ENCODE measurements at places on chromosomes 6 and 20.

DNA sequence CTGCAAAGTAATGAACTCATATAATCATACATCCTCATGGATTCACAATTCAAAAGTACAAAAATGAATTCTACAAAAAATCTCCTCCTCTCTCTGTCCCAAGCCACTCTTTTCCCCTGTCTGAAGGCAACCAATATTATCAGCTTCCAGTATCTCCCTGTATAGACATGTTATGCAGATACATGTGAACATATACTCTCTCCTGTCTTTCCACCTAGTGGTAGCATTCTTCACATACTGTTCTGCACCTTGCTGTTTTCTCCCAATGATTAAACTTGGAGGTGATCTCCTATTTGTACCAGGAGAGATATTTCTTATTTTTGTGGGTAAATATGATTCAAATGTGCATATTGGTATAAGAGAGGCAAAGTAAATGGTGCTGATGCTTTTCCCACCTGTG, 416.4 kb downstream of the EPM2A start:
- no peak for ATAC-seq

- no peak for ATAC-seq
Measured at GRCh38 chr20:62533591-62534495, 58.0 kb upstream of the GATA5 start.

DNA sequence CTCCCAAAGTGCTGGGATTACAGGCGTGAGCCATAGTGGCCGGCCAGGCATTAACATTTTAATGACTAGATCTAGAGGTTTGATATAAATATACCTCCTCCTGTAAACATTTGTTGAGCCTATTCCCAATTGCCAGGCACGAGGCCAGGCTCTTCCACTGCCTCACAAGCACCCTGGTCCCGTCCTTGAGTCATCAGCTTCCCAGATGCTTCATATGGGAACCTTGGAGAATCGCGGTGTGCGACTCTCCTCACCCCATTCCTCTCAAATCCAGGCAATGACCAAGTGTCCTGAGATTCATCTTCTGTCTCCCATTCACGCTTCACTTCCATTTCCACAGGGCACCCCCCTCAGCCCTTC, 35.9 kb upstream of the PIM1 start:
- no peak for ATAC-seq

GRCh38 chr6:7401075-7401474, 11.5 kb downstream of the RIOK1 start:
- ATAC-seq, result no peak

DNA sequence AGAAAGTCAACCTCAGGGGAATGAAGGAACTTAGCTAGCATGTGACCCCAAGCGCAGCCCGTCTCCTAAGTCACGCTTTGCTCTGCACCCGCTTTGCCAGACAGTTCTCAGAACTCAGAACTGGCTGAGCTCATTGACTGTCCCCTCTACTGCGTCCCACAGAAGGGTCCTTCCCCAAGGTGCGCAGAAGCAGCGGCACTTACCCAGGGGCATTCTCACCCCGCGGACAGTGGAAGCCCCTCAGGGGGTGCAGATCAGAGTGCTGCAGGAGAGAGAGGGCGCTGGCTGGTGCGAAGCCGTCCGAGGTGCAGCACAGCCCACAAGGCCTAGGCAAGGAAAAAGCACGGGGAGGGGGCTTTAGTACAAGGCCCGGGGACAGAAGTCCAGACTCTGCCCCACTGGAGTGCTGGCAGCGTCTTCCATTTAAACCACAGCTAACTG, 807 bp downstream of the SNHG17 start:
- ATAC-seq, result peak; percentile 34

DNA sequence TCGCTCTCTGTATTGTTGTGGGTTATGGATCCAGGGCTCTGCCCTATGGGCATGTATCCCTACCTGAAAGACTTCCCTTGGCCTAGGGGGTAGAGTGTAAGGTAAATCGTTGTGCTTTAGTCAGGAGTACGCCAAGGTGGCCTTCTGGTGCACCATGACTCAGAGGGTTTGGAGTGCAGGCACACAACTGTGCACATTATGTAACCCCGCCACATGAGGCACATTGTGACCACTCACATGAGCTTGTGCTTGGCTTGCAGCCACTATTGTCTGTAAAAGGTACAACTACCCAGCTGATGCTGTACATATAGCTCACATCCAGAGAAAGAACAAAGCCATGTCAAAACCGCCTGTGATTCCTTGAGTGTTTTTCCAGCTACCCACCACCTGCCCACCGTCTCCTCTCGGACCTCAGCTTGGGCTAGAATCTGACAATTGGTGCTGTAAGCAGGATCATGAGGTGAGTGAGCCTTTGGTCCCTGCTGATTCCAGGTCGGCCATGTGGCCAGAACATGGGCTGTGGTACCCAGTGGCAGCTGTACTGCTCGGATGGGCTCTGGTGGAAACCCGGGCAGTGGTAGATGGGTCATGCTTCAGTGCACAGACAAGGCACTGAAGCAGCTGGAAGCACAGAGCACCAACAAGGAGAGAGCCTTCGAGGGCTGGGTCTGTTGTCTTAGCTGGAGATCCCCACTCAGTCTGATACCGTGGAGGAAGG, 33.8 kb downstream of the HDDC2 start:
- no peak for ATAC-seq

- peak; percentile 81 for ATAC-seq
Measured at GRCh38 chr6:25404693-25405169, 125.6 kb downstream of the CARMIL1 start.

GRCh38 chr6:4074478-4075235, 4.3 kb downstream of the FAM217A start:
- no peak for ATAC-seq

DNA sequence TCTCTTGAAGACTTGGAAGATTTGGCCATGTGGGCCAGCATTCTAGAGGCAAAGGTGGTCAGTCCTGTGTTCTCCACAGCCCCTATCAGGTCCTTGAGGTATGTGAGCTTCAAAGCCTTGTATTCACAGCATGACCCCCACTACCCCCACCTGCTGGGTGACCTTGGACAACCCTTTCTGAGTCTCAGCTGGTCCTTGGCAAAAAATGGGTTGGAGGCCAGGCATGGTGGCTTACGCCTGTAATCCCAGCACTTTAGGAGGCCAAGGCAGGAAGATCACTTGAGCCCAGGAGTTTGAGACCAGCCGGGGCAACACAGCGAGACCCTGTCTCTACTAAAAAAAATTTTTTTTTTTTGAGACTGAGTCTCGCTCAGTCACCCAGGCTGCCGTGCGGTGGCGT, 42.6 kb downstream of the UBE2V1 start:
- ATAC-seq, result no peak

DNA sequence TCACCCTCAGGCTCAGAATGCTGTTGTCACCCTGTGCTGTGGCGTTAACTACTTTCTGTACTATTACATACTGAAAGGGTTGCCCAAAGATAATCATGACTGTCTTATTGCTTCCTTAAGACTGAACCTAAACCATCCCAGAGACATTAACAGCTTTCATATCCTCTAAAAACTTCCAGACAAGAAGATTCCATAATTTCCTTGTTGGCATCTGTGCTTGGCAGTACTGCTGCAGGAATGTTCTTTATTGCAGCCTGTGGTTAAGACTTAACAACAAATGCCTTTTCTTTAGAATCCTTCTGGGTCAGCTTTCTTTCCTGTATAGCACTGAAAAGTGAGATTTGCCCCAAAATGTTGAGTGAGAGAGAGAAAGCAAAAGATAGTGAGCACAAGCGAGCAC, 109.7 kb downstream of the GJA10 start:
- no peak for ATAC-seq
